ENCODE measurements at places on chromosomes 12 and 14. TPM values are rescaled to one million over a fixed set of nuclear protein-coding genes. Genes with fewer than 3 reads are reported as not detected.

The DNAI7 gene
- total RNA-seq: 0.11 TPM

The RNASE7 gene
- not detected for total RNA-seq

The KLHDC1 gene
- 3.6 TPM for total RNA-seq

The C1QL4 gene
- not detected for total RNA-seq

The MYH6 gene
- total RNA-seq: not detected

The PLCZ1 gene
- not detected for total RNA-seq

The TMCC3 gene
- 1.3 TPM for total RNA-seq

Measured in dermis lymphatic vessel endothelial cell (primary cell).